Nucleus accumbens (tissue), 56 donors: ENCODE measurements at places on chromosomes 3 and 15.
A peak's percentile ranks its signal among the peaks of the same experiment; 100 is the strongest.

- DNase-seq: no peak
Observed at GRCh38 chr15:39381517-39381916, 199.4 kb upstream of the THBS1 start.

DNA sequence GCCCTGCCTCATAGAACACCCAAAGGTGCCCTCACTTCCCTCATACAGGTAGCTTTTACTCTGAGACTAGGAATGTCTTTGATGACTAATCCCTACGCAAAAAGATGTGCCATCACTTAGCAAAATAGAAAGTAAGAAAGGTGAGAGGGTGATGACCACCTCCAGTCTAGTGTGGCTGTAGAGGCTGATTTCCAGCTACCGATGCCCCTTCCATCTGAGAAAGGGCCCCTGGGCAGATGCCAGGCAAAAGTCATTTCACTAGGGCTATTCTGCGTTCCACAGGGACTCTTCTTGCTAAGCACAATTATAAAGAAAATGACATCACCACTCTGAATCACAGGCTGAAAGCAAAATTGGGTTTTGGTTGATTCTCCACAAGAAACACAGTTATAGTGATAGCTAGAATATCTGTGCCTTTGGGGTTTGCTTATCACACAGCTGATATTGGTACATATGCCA, 77.4 kb downstream of the RBPMS2 start:
- DNase-seq: no peak

GRCh38 chr15:100114100-100114499, 227.7 kb downstream of the ADAMTS17 start:
- DNase-seq: peak; percentile 13

DNA sequence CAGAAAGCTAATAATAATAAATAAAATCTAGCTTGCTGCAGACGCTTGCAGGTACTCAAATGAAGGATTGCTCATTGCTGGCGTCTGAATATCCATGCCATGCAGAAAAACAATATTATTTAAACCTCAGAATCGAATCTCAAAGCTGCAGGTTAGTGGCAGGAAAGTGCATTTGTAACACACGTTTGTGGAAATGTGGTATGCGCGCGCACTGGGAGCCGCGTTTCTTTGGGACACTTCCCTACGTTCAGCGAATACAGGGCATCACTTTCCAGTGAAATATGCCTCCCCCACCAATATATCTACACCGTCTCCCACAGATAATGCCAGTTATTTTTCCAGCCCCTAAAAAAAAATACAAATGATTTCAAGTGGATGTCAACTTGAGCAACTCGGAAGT, 37.1 kb downstream of the ZIC4 start:
- DNase-seq: no peak

GRCh38 chr3:129207479-129207878, 23.8 kb upstream of the CNBP start:
- DNase-seq: no peak
